ENCODE measurements at places on chromosomes 13 and 19.

DNA sequence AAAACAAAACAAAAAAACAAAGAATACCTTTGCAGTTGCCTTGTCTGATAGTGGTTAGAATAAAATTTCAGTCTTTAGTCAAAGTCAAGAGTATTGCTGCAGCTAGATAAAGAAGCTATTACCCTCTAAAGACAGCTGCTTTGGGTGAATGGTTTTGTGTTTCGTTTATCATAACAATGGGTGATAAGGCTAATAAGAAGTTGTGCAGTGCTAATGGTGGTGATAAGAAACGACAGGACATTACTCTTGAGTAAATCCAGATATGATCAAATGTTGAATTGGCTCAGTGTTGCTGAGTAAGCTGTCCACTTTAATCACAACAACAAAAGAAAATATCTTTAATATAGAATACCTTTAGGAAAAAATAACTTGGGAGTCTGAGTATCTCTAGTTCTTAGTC, 1825.3 kb downstream of the SLITRK5 start:
- DNase-seq: no peak

- no peak for DNase-seq
Observed at GRCh38 chr13:27266917-27267316, 3.7 kb upstream of the RASL11A start.

- no peak for DNase-seq
Observed at GRCh38 chr13:97938706-97939475, 14.6 kb upstream of the IPO5 start.

DNA sequence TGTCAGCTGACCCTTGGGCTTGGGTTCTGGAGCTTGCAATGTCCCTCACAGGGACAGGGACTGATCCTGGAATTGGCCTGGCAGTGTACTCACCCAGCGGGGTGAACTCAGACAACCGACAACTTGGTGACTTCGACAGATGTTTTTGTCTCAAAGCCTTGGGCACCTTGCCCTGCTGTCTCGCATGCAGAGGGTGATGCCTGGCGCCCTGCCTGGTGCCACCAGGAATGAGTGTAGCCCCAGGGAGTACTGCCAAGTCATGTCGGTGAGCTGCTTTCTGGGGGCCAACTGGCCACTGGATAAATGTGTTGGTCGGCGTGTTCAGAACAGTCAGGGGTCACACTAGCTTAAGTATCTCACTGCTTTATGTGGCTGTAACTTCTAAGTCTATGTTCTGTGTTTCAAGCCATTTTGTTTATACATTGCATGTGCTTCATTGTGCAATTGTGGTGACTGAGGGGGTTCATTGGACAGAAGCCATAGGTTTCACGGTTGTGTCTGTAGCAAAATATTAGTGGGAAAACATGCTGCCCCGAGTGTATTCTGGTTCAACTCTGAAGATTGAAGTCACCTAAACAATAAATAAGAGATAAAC, 96.3 kb upstream of the TNFSF11 start:
- DNase-seq: no peak

- DNase-seq: no peak
Observed at GRCh38 chr19:7646426-7646700, 9.5 kb downstream of the STXBP2 start.

GRCh38 chr13:48037346-48038173, at the start of gene NUDT15:
NUDT15 (plus strand) TSS chr13:48037726; CDS start chr13:48037747, 21 bp downstream.
- DNase-seq: peak; percentile 97

DNA sequence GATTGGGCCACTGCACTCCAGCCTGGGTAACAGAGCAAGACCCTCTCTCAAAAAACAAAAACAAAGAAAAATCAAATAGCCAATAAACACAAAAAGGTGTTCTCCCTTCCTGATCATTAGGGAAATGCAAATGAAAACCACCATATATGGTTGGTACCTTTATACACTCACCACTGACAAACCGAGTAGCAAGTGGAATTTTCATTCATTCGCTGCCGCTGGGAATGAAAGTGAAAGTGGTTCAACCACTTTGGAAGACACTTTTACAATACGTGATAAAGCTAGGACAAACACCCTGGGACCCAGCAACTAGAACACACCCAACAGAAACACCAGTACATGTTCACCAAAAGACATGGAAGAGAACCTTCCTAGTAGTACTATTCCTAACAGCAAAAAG, 21.0 kb downstream of the GRIK5 start:
- peak; percentile 39 for DNase-seq

DNA sequence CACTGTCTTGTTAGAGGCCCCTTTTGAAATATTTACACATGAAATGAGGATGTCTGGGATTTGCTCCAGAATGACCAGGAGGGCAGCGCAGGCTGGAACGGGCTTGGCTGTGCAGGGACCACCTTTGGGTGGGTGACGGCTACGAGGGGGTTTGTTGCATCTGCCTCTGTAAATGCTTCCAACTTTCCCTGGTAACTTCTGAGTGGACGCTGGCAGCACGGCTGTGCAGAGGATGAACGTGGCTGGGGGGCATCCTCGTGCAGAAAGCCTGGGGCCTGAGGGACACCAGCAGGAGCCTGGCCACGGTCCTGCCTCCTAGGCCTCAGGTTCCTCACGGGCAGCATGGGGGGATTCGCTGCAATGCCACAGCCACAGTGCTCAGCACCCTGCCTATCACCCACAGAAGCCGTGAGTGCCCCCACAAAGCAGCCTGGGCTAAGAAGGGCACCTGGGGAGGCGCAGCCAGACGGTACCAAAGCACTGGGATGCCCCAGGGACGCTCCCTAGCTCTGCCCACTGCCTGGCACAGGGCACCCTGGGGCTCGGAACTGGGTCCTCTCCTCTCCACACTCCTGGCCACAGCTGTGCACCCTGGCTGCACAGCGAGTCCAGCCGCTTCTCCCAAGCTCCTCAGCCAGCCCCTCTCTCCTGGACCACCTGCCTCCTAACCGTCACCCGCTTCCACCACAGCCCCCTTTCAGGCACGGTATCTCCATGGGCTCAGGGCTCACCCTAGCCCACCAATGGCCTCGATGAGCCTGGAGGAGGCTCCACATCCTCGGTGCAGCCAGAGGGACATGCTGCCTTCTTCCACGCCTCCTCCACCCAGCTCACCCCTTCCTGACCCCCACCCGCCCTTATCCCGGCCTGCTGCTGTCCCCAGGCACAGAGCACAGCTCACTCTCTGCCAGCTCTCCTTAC, 44.5 kb downstream of the MLLT1 start:
- no peak for DNase-seq

DNA sequence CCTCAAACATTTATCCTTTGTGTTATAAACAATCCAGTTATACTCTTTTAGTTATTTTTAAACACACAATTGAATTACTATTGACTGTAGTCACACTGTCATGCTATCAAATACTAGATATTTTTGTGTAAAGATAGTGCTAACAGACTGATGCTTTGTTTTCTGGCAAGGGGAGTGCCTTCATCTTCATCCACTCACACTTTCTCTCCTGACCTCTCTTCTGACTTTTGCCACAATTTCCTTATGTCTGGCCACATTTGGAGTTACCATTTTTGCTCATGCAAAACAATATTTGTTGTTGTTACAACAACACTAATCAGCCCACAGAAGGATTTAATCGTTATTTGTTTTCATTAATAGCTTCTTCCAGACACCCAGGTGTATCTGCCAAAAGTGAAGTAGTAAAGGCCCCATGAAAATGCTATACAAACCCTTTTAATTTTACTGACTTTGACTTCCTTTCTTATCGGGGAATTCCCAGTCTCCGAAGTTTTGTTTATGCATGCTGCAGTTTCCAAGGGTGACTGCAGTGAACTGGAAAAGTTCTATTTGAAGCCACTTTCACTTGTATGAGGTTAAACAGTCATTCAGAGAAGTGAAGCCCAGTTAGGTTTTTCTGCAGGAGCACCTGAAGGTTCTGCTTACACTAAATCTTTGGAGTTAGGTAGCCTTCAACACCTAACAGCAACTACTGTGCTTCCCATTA, 66.1 kb upstream of the FRY start:
- no peak for DNase-seq

GRCh38 chr13:110863685-110864084, 51.2 kb downstream of the ANKRD10 start:
- no peak for DNase-seq

- no peak for DNase-seq
Observed at GRCh38 chr13:100273552-100273951, 184.7 kb downstream of the PCCA start.

- DNase-seq: no peak
Observed at GRCh38 chr13:65582160-65582559, 1648.0 kb downstream of the PCDH9 start.

DNA sequence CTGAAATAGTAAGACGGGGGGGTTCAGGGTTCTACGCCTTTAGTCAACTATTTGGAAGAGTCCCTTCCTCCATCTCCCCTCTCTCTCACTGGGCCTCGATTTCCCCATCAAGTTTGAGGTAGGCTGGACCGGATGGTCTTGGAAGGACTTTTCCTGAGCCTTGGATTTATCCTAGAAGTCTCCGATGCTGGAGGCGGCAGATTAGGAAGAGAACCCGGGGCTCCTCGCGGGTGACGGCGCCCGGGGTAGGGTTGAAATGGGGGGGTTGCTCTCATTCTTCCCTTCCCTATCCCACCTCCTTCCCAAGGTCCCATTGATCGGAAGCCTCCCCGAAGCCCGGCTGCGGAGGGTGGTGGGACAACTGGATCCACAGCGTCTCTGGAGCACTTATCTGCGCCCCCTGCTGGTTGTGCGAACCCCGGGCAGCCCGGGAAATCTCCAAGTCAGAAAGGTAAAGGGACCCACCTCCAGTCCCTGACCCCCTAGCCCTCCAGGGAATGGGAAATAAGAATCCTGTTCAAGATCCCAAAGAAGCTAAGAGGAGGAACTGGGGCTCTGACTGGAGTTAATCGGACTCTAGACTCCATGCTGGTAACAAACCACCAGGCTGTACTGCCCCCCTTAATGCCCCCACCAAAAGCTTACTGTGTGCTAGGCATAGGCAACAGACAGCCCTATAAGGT, 781 bp downstream of the QPCTL start:
- peak; percentile 83 for DNase-seq

- DNase-seq: no peak
Observed at GRCh38 chr13:23380534-23380933, 53.0 kb downstream of the SACS start.

- no peak for DNase-seq
Observed at GRCh38 chr19:56112313-56112709, 8.8 kb downstream of the ZNF787 start.

DNA sequence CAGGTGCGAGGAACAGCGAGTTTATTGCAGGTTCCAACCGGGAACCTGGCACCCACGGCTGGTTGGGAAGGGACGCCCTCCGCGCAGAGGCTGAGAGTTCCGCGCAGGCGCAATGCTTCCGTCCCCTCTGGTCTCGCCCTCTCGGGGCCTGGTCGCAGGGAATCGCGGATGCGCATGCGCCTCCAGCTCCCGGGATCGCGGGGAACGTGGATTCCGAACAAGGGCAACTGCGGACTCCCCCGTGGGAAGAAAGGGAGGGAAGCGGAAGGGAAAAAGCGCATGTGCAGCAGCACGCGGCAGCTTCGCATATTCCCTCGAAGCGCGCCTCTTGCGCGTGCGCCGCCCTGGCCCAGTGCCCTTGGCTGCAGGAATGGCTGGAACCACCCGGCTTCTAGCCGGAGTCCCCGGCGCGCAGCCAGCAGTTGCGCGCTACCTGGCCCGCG, 1.1 kb downstream of the TSSK6 start:
- no peak for DNase-seq

GRCh38 chr19:41746593-41747227, 8.6 kb upstream of the CEACAM6 start:
- DNase-seq: peak; percentile 60

GRCh38 chr13:39516096-39516495, 86.9 kb downstream of the LHFPL6 start:
- no peak for DNase-seq

GRCh38 chr19:51690454-51691073, 2.6 kb upstream of the SPACA6 start:
- DNase-seq: peak; percentile 63

DNA sequence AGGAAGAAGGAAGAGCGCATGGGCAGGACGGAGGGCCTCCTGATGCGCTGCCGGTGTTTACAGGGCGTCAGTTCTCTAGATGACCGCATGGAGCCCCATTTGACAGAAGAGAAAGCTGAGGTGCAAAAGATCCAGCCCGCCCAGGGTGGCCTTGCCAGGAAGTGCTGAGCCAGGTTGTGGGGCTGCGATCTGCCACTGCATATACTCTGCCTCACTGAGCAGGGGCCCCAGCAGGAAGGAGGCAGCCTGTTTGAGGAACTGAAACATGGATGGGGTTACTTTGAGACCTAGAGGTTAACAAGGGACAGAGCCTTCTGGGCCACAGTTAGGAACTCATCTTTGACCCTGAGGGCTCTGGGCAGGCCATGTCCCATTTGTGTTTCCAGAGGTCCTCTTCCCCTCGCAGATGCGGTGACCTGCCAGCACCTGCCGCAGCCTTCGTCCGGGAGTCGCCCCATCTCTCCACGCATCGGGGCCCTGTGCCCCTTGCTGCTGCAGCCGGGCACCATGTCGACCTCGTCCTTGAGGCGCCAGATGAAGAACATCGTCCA, 3.2 kb downstream of the EPN1 start:
- no peak for DNase-seq

GRCh38 chr13:75906315-75906714, 270.2 kb downstream of the LMO7 start:
- no peak for DNase-seq

- peak; percentile 86 for DNase-seq
Observed at GRCh38 chr19:11694533-11695439, 44.0 kb downstream of the ZNF823 start.

DNA sequence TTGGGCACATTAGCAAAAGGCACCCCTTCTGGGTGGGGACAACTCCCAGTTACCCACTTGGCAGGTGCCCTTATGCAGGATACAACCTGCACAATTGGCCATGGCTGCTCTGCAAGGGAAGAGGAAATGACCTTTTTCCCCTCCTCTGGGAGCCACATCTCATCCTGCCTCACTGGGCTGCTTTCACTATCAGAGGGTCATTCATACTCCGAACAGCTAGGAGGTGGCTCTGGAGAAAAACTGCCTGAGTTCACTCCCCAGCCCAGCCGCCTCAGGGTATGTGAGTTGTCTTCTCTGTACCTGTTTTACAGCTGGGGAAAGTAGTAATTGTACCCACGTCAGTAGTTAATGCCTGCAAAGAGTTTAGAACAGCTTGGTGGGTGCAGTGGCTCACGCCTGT, 7.1 kb upstream of the ACTN4 start:
- DNase-seq: no peak

- DNase-seq: no peak
Observed at GRCh38 chr13:72121466-72121865, 254.5 kb upstream of the DACH1 start.

GRCh38 chr19:29411113-29411581, 114.6 kb upstream of the VSTM2B start:
- DNase-seq: no peak

DNA sequence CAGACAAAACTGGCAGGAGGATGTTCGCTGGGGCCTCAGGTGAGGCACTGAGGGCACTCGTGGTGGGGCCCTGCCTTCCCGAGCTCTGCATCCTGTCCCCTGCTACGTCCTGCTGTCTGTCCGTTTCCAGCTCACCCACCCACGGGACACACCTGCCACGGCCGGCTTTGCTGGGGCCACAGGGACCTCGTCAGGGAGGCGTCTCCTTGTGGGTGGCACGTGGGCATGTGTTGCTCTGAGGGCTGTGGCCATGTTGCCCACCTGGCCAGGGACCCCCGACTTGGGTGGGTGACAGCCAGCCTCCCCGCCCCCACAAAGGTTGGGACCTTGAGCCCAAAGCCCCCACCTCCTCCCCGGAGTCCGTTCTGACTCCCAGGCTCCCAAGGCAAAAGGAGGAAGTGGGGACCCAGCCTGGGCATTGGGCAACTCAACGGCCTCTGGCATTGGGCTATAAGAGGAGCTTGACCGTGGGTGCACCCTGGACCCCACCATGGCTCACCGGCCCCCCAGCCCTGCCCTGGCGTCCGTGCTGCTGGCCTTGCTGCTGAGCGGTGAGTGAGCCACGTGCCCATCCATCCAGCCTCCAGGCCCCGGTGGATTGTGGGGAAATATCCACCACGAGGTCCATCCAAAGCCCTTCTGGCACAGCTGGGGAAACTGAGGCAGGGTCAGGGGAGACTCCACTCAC, at the start of gene PRTN3:
Gene PRTN3 (plus strand): TSS at position 481 of the 688 bp plus-strand sequence. CDS start 10 bp downstream, at position 491.
- no peak for DNase-seq
